Neuronal stem cell (in vitro differentiated cells): ENCODE measurements at places on chromosomes 5 and 9.

DNA sequence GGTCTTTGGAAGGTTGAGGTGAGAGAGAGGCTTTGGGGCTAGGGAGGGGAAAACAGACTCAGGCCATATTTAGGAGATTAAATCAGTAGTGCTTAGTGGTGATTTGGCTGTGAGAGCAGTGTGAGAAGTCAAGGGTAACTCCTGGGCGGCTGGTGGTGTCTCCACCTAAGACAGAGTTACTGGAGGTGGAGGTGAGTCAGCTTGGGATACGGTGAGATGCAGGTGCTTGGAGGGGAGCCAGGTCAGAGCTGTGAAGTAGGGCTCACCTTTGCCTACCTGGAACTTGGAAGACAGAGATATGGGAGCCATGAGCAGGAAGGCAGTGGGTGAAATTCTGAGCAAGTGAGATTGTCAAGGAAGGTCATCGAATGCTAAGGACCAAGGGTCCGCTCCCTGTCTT is 24.5 kb downstream of the RGS3 start:
- no peak for DNase-seq

- DNase-seq, result peak; percentile 73
Observed at GRCh38 chr9:37471942-37472684, 6.9 kb upstream of the ZBTB5 start.

DNA sequence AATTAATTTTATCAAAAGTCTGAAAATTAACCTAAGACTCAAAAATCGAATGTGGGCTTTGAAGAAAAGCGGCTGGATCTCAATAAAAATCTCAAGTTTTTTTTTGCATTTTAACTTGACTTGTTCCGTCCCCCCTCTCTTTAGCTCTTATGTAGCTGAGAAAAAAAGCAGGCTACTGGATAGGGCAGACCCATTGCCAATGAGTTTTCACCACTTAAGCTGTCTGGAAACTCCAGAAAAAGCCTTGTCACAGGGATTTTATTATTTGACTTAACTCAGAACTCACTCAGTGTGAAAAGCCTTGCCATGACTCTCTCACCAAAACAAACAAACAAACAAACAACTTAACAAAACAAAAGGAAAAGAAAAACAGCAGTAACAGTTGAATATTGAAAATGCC is 247.4 kb downstream of the CDH9 start:
- DNase-seq, result no peak

DNA sequence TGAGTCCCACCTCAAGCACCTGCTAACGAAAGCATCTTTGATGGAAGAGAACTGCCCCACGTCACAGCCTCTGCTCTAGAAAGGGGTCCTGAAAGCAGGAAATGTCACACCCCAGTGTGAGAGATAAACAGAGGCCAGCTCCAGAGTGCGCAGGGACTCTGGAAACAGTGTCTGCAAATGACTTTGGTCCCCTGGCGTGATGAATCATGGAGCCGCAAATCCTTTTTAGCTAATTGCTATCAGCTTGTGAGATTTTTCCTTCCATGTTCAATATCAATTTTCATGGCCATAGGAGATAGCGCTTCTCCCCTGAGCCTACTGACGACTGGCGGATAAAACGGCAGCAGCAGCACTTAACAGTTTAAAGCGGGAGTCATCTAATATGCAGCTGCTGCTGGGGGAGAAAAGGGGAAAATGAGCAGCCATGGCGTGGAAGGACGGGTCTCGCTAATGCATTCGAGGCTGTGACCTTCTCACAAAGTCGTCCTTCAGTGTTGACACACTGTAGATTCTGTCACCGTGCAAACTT is 209.6 kb upstream of the IRX1 start:
- DNase-seq, result no peak
